ENCODE measurements at places on chromosomes 12 and 14.
A peak's percentile ranks its signal among the peaks of the same experiment; 100 is the strongest.

DNA sequence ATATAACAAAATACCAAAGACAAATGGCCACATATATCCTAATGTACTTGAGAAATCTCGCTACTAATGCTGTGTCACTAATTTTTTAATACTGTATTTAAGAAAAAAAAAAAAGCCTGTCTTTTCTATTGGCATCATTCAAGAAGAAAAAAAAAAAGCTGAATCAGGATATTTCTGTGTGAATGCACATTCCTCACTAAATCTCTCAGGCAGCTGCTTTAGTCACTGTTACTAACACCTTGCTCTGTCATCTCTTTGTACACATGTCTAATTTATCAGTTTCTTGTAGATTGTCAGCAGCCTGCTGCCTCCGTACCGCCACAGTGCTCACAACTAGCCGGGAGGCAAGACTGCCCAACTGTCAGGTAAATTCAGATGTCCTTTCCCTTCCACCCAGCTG lies 32.0 kb upstream of the FGD4 start:
- DNase-seq, result no peak

GRCh38 chr12:120759591-120760348 lies 34.1 kb downstream of the ACADS start:
- DNase-seq, result no peak

GRCh38 chr14:89748004-89748403 lies 206.5 kb downstream of the EFCAB11 start:
- DNase-seq, result no peak

GRCh38 chr14:73438993-73439392 lies 19.4 kb downstream of the NUMB start:
- no peak for DNase-seq

GRCh38 chr12:6361834-6362233 lies 13.5 kb downstream of the SCNN1A start:
- no peak for DNase-seq

- peak; percentile 76 for DNase-seq
These were observed 35.7 kb upstream of the GTF2A1 start for GRCh38 chr14:81256289-81256960.

DNA sequence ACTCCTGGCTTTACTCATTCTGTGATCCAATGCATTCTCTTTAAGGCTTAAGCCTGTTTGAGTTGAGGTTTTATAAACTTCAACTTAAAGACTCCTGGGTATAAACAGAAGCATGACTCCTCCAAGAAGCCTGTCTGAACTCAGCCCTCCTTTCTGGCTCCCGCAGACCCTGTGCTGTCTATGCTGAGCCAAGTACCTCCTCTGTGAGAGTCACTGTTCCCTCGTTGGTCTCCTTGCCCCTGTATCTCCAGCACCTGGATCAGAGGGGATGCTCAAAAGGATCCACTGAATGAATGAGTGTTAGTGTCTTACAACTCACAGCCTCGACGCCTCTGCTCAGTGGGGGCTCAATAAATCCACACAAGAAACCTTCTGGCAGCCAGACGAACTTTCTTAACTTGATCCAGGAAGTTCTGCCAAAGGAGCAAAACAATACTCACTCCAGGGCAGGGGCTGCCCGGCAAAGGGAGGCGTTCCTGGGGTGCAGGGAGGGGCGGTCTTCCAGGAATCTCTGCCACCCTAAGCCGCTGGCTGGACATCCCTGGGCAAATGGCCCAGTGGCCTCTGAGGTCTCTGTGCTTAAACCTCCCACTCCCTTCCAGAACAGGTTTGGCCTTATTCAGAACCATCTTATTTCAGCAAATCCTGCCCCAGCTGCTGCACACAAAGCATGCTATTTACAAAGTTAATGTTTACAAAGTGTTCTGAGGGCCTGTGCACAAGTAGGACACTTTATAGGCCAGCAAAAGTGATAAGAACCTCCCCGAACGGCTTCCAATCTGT lies 32.9 kb downstream of the MAP1LC3B2 start:
- DNase-seq, result no peak

DNA sequence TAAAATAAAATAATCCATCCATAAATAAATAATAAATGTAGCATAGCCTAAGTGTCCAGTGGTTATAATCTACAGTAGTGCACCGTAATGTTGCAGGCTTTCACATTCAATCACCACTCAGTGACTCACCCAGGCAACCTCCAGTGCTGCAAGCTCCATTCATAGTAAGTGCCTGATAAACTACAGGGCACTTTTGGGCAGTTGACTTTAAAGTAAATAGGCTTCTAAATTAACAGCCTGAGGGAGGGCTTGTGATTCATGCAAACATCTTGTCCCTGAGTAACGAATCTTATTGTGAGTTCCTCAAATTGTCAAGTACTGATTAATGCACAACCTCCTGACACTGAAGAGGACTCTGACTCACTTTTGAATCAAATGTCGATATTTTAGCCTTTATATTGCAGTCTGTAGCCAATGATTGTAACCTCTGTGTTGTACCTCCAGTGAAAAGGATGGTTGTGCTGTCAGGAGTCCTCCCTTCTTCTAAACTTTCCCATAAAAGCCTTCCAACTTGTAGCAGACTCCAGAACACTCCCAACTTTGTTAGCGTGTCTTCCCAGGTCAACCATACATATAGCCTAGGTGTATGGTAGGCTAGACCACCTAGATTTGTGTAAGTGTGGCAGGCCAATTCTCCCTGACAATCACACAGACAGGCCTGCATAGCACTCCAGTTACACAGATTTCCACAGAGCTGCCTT lies 55.0 kb upstream of the BICD1 start:
- peak; percentile 61 for DNase-seq

GRCh38 chr12:1737652-1738286 lies 46.9 kb downstream of the ADIPOR2 start:
- no peak for DNase-seq

- DNase-seq, result peak; percentile 45
These were observed 202.8 kb downstream of the TTC8 start for GRCh38 chr14:89027097-89027740.

GRCh38 chr14:63993992-63994391 lies 141.2 kb downstream of the SYNE2 start:
- DNase-seq, result no peak

DNA sequence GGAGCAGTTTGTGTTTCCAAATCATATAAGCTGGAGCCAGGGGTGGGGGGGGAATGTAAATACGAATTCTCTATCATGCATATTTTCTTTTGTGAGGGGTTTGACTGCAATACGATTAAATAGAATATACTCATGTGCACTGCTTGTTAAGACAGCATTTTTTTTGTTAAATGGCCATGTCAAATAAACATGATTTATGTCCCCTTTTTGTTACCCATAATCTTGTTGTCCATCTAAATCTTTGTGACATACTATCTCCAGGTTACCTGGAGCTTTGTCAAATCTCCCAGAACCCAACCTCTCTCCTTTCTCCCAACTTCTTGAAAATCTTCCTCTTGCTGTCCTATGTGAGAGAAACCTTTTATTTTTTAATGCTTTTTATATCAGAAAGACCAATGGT lies 233.1 kb downstream of the SLC25A21 start:
- no peak for DNase-seq

- no peak for DNase-seq
These were observed 126.4 kb upstream of the FOXN3 start for GRCh38 chr14:89543425-89543790.

DNA sequence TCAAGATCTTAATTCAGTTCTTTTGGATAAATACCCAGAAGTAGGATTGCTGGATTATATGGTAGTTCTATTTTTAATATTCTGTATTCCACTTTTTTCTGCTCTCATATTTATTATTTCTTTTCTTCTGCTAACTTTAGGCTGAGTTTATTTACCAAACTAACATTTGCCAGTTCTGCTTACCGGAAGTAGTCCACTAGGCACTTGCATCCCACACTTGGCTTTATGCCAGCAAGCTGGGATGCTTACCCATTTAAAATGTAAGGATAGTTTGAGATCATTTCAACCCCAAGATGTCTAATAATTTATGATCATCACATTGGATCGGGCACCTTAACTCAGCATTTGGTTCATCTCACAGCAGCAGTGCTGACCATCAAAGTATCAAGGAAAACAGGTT lies 96.8 kb downstream of the PIK3C2G start:
- DNase-seq, result no peak

DNA sequence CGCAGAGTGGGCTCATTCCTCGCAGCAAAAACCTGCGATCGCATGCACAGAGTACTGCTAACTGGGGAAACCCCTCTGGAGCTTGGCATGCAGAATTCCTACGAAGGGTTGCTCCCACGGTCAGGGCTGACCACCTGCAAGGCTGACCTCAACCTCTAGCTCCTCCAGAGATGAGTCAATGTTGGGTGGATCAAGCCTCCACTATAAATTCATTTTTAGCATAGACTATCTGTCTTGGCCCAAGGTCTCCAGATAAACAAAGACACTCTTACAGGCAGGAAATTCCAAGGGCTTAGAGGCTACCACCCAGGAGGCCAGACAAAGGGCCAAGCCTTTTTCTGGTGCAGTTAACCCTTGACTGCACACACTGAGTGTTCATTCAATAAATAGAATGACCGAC lies 296.5 kb downstream of the TMEM132D start:
- no peak for DNase-seq

- DNase-seq, result no peak
These were observed 3.4 kb downstream of the CIROP start for GRCh38 chr14:23101213-23101970.

DNA sequence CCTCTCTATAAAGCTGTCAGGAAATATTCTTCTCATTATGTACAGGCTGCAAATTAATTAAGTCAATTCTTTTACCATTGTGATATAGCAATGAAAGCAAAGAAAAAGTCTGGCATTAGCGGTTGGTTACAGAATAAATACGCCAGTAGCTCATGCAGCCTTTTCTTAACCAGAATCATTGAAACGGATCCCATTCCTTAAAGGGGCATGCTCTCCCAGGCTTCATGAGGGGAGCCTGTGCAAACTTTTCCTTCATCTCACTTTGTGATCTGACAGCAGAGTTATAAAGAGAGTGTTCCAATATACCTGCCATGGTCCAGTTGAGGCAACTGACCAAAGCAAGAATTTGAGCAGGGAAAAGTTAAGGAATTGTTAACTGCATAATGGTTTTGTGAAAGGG lies 337.7 kb downstream of the EMP1 start:
- no peak for DNase-seq

- peak; percentile 68 for DNase-seq
These were observed 14.2 kb upstream of the PLXNC1 start for GRCh38 chr12:94133964-94134795.

DNA sequence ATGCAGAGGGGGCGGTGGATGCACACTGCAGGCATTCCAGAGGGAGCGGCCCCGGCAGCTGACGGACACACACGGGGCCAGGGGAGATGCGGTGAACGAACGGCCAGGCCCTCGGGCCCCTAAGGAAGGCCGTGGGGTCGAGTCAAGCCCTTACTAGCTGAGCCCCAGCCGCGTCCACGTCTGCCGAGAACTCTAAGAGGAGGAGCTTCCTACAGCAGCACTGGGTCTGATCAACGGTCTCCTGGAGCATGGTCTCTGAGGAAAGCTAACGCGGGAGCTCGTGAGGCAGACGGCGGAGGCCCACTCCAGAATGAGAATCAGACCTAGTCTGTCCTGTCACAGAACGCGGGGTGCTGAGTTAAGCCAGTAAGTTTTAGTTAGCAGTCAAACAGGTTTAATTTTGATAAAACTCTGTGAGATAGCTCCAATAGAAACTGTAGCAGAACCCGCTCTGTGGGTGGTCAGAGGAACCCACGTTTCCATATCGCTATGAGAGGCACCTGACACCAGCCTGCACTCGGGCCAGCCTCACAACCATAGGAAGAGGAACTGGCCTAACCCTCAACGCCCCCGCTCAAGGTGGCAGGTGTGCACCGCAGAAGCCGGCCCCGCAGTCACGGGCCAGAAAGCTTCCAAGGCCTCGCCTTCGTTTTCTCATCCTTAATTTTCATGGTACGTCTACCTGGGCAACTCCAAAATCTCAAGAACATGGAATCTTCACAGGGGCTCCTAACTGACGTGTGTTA lies 55.5 kb downstream of the CDC42BPB start:
- DNase-seq, result no peak

- DNase-seq, result peak; percentile 40
These were observed 18.9 kb upstream of the CARMIL3 start for GRCh38 chr14:24032727-24033418.

DNA sequence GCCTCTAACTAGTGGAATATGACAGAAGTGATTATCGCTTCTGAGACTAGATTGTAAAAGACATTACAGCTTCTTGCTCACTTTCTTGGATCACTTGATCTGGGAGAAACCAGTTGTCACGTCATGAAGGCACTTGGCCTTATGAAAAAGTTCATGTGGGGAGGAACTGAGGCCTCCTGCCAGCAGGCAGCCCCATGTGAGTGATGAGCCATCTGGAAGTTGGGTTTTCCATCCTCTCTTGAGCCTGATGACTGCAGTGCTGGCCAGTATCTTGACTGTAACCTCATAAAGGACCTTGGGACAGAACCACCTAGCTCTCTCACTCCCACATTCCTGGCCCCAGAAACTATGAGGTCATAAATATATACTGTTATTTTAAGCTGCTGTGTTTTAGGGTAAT lies 28.0 kb downstream of the TTLL5 start:
- no peak for DNase-seq

- DNase-seq, result no peak
These were observed 271.8 kb upstream of the AMIGO2 start for GRCh38 chr12:47351526-47351925.

All from KBM-7 (cell line).